Uterus (tissue), 4 donors: ENCODE measurements at places on chromosomes 11 and 22. TPM values are rescaled to one million over a fixed set of nuclear protein-coding genes. Genes with fewer than 3 reads are reported as not detected.

DNA sequence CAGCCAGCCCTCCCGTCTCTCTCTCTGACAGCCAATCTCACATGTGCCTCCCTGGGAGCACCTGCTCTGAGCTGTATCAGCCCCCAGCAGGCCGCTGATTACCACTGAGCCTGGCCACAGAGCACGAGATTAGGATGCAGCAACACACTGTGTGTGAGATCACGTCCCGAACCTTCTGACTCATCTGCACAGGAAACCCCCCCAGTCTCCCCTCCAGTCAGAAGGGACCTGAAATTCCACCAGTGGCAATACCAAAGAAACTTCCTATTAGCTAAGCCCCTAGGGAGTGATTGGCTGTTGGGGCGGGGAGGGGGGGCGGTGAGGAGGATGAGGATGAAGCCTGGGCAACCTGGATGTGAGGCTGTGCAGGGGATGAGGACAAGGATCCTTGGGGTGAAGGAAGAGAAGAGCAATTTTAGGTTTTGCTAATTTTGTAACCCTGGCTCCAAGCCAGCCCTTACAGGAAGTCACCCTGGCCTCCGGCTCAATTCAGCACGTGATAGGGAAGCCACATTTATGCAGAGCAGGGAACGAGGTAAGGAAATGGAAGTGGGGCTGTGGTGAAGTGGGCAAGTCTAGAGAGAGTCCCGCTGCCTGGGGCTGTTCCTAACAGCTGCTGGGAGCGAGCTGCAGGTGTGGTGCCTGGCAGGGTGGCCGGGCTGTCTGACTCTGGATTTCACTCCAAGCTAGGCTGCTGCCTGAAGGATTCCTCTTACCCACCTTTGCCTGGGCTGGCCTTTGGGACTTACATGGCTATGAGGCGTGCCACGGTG, 1.9 kb downstream of the SLC43A3 start:
- no peaks in the 10 kb centered on the region for H3K27me3 ChIP-seq
- H3K27ac ChIP-seq = peak overlapping the region; percentile 98
- no peak overlapping the region for H3K4me3 ChIP-seq

Gene MMP13
- total RNA-seq = not detected

- no peaks in the 10 kb centered on the region for H3K36me3 ChIP-seq
- no peaks in the 10 kb centered on the region for H3K27me3 ChIP-seq
- no peaks in the 10 kb centered on the region for H3K4me1 ChIP-seq
- DNase-seq = peak; percentile 22
- no peak overlapping the region for H3K27ac ChIP-seq
Measured at GRCh38 chr11:119584193-119585042, 144.6 kb downstream of the NECTIN1 start.

DNA sequence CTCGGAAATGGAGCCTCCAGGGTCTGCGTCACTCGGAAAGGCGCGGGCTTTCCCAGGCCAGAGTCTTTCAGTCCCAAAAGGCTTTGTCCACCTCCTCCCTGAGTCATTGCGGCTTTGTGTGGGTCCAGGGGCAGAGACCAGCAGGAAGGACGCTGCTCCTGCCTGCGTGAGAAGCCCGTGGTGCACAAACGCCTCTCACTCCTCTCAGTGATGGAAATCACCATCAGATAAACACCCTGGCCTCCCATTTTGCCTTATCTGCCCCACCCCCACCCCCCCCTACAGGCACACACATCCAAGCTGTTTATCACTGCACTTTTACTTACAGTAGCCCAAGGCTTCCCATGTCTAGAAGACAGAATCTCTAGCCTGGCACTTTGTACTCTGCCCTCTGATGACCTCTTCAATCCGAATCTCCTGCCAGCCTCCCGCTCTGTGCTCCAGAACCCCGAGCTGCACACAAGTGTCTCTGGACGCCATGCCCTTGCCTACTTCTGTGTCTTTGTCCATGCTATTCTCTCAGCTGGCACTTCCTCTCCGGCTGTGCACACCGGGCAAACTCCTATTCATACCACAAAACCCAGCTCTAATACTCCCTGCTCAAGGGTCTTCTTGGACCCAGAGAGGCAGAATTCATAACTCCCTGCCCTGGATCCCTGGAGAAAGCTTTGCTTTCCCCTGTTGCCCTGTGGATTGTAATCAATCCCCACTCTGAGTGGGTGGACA, 954.6 kb downstream of the TBC1D22A start:
- DNase-seq = no peak
- H3K4me3 ChIP-seq = no peak overlapping the region
- H3K27me3 ChIP-seq = no peaks in the 10 kb centered on the region
- no peak overlapping the region for H3K27ac ChIP-seq
- H3K4me1 ChIP-seq = no peaks in the 10 kb centered on the region

DNA sequence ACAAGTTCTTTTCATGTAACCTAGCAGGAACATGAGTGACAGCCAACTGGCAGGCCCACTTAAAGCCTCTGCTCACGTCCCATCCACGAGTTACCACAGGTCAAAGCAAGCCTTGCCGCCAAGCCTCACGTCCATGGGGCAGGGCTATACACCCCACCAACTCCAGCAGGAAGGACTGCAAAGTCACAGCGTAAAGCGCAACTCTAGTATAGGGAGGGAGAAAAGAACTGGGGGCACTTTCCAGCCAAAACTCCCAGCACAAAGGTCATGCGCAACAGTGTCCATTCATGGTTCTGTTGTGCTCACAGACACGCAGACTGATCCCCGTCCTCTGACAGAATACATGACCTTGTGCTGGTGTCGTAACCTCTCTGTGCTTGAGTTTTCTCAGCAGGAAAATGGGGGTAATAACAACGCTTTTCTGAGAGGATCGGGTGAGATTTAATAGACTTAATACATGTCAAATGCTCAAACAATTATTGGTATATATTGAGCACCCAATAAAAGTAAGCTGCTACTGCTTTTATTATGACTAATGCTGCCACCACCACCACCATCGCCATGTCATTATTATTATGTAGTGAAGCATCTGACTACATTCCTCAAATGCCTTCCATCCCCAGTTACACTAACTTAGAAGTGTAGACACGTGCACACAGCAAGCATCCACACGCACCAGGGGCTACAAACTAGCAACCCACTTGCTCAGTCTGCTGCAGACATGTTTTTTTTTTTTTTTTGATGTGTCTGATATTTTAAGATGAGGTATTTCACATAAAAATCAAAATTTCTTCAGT, 104.4 kb upstream of the PARVA start:
- no peak overlapping the region for H3K27ac ChIP-seq
- no peaks in the 10 kb centered on the region for H3K27me3 ChIP-seq
- H3K36me3 ChIP-seq = no peaks in the 10 kb centered on the region
- no peak overlapping the region for H3K4me3 ChIP-seq
- no peak for DNase-seq

DNA sequence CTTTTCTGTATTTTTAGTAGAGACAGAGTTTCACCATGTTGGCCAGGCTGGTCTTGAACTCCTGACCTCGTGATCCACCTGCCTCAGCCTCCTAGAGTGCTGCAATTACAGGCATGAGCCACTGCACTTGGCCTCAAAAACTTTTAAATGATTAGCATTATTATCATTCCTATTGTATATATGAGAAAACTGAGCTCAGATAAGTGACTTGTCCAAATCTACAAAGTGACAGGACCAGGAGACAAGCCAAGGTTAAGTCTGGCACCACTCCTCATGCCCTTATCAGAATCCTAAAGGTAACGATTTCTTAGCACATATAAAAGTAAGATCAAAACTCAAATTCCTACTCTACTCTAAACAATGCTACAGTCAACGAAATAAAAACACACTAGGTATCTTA, 32.2 kb upstream of the CHRNA10 start:
- no peak for DNase-seq
- no peaks in the 10 kb centered on the region for H3K36me3 ChIP-seq
- no peak overlapping the region for H3K27ac ChIP-seq
- H3K4me3 ChIP-seq = no peak overlapping the region
- H3K27me3 ChIP-seq = no peaks in the 10 kb centered on the region

GRCh38 chr11:49995565-49995964, 13.2 kb upstream of the OR4C12 start:
- no peaks in the 10 kb centered on the region for H3K4me1 ChIP-seq
- no peak overlapping the region for H3K27ac ChIP-seq
- H3K4me3 ChIP-seq = no peak overlapping the region
- H3K36me3 ChIP-seq = no peaks in the 10 kb centered on the region
- DNase-seq = no peak

Gene CBLIF
- total RNA-seq = not detected

Gene VPREB3
- total RNA-seq = not detected

GRCh38 chr11:94132152-94132558, 3.5 kb downstream of the PANX1 start:
- H3K4me3 ChIP-seq = no peak overlapping the region
- no peaks in the 10 kb centered on the region for H3K36me3 ChIP-seq
- H3K27ac ChIP-seq = peak overlapping the region; percentile 92
- no peaks in the 10 kb centered on the region for H3K27me3 ChIP-seq
- DNase-seq = peak; percentile 34
- peaks cover 8% of the 10 kb centered on the region for H3K4me1 ChIP-seq

- H3K27me3 ChIP-seq = no peaks in the 10 kb centered on the region
- no peak overlapping the region for H3K27ac ChIP-seq
- no peak for DNase-seq
- no peaks in the 10 kb centered on the region for H3K36me3 ChIP-seq
- no peak overlapping the region for H3K4me3 ChIP-seq
Measured at GRCh38 chr11:127199306-127199801, 198.8 kb upstream of the KIRREL3 start.

Gene OSBP
- 33.6 TPM for total RNA-seq

DNA sequence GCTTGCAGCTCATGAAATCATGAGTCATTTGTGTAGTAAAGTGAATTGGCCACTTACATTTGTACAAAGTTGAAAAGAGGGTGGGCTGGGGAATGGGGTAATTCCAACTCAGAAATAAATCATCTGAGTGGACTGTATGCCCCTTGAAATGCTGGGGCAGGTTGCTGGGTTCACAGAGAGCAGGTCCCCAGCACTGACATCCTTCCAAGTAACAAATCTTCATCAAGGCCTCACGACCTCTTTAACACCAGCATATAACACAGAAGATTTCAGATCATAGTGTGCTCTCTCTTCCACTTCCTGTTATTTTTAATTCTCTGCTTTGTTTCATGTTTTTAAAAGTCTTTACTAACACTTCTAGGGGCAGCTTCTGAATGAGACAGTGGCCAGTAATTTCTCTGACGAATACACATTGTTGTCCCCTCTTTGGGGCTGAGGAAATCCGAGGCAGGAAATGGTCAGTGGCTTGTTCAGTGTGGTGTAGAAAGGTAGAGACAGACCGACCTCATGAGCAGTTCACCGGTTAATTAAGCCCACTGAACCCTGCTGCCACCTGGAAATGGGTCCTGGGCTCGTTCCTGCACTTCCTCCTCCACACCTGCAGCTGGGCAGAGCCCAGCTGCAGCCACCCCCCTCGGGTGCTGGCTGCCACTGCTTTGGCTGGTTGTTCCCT, 127.7 kb downstream of the MAML2 start:
- H3K27me3 ChIP-seq = no peaks in the 10 kb centered on the region
- peaks cover 4% of the 10 kb centered on the region for H3K4me1 ChIP-seq
- H3K36me3 ChIP-seq = no peaks in the 10 kb centered on the region
- peak; percentile 41 for DNase-seq
- peak overlapping the region; percentile 88 for H3K27ac ChIP-seq

Gene KRTAP5-10
- total RNA-seq = 0.37 TPM
